ENCODE measurements at places on chromosomes 7 and 10. TPM values are rescaled to one million over a fixed set of nuclear protein-coding genes. Genes with fewer than 3 reads are reported as not detected.

GRCh38 chr7:135186261-135186540, 15.7 kb upstream of the CYREN start:
- no peaks in the 10 kb centered on the region for H3K27me3 ChIP-seq
- peaks cover 11% of the 10 kb centered on the region for H3K4me1 ChIP-seq

DNA sequence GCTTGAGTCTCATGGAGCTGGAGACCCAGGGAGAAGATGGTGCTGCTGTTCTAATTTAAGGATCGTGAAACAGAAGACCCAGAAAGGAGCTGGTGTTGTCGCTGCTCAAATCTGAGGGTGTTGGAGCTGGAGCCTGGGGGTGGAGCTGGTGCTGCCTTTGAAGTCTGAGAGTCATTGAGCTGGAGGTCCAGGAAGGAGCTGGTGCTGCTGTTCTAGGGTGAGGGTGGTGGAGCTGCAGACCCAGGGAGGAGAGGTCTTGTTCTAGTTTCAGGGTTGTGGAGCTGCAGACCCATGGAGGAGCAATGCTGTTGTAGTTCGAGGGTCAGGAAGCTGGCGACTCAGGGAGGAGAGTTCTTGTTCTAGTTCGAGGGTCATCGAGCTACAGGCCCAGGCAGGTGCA, 84.1 kb upstream of the ZNF479 start:
- DNase-seq = no peak
- no peaks in the 10 kb centered on the region for H3K27me3 ChIP-seq
- H3K4me1 ChIP-seq = no peaks in the 10 kb centered on the region
- H3K4me3 ChIP-seq = no peak overlapping the region

TMEM196 gene
- total RNA-seq = not detected

LRIT1 gene
- total RNA-seq = not detected

Data from Karpas-422 (cell line).